ENCODE measurements at places on chromosomes 6 and 20. TPM values are rescaled to one million over a fixed set of nuclear protein-coding genes. Genes with fewer than 3 reads are reported as not detected.
A peak's percentile ranks its signal among the peaks of the same experiment; 100 is the strongest.

DNA sequence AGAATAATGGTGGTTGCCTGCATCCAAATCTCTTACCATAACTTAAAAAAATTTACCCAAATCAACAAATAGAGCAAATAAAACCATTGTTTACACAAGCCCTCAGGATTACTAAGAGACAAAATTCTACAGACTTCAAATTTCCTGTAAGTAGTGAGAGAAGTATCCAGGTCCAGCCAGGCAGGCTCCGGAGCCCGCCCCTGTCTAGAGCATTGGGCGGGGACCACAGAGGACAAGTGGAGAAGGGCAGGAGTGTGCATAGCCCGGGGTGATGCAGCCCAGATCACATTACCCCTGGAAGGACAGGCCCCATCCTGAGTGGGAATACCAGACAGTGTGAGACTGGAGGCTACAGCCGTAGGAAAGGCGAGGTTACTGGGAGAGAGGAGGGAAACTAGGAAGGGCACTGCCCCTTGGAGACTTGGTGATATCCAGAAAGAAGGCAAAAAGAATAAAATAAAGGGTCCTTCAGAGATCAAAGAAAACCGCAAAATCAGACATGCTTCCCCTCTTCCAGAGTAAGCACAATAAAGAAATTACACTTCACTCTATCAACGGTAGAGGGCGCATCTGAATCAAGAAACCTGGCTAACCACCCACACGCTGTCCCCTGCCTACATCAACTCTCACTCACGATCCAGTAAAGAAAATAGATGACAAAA is 26.6 kb downstream of the RIN2 start:
- no peaks in the 10 kb centered on the region for H3K36me3 ChIP-seq
- peaks cover 20% of the 10 kb centered on the region for H3K4me1 ChIP-seq
- peak overlapping the region; percentile 12 for H3K27ac ChIP-seq

DNA sequence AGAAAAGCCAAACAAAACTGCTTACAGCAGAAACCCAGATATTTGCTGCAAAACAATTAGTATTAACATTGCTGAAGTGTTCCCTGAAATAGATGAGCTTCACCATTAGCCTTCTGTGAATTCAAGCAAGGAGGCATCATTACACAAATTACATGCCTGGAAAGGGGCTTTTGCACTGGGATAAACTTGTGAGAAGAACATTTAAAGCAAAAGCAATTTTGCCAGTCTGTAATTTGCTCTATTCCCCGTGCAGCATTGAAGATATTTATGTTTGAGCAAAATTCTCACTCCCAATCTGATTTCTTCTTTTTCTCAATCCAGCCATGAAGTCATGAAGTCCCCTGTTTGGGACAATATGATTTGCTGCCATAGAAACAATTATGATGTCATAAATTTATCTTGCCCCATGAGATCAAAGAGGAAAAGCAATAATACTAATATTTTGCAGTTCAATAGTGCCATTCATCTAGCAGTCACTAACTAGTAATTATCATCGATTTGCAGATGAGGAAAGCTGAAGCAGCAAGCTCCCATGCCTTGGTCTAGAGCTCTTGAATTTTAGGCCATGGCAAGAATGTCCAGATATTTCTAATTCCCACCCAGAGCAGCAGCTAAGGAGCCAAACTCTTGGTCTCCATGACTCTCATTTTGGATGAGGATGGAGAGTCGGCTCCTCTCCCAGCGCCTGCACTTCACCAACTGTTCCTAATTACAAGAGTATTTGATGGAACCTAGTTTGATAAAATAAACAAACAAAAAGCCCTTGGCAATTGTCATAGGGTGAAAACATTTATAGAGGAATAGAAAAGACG is 49.5 kb upstream of the CCN6 start:
- DNase-seq = no peak
- H3K27me3 ChIP-seq = no peaks in the 10 kb centered on the region
- no peaks in the 10 kb centered on the region for H3K4me1 ChIP-seq

DNA sequence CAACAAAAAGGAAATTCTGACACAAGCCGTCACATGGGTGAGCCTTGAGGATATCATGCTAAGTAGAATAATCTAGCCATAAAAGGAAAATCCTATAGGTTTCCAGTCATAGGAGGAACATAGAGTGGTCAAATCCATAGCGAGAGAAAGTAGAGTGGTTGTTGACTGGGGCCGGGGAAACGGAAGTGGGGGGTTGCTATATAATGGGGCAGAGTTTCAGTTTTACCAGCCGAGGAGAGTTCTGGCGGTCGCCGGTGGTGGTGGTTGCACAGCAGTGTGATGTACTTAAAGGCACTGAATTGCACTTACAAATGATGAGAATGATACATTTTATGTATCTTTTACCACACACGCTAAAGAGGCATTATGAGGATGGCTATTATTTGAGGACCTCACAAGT is 4.9 kb downstream of the GPR31 start:
- no peaks in the 10 kb centered on the region for H3K27me3 ChIP-seq
- no peaks in the 10 kb centered on the region for H3K36me3 ChIP-seq
- no peak overlapping the region for H3K4me3 ChIP-seq
- H3K4me1 ChIP-seq = no peaks in the 10 kb centered on the region
- DNase-seq = no peak

DNA sequence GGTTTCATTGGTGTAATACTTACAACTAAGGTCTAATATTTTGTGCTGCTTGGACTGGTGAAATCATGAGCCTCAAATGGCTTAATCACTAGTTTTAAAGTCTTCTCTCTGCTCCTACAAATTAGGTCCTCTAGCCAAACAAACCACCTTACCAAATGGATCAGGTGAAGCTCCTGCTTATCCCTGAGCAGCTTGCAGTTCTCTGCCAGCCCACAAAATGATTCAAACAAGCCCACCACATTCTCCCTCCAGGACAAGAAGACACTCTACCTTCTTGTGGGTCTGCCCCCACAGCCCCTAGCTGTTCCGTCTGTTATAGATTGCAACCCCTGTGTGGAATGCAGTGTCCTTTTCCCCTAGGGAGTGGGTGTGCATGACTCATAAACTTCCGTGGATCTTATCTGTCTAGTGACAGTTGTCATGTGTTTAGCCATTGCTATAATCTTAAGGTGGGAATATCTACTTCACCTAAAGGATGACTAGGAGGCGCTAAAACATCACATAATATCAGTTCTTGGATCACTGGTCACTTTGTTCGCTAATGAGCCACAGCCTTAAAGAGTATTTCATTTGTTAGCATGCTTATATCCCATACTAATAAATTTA is 940.5 kb upstream of the MANEA start:
- H3K36me3 ChIP-seq = no peaks in the 10 kb centered on the region
- no peak overlapping the region for H3K27ac ChIP-seq
- H3K4me3 ChIP-seq = no peak overlapping the region
- DNase-seq = no peak
- no peaks in the 10 kb centered on the region for H3K27me3 ChIP-seq
- H3K4me1 ChIP-seq = no peaks in the 10 kb centered on the region

DNA sequence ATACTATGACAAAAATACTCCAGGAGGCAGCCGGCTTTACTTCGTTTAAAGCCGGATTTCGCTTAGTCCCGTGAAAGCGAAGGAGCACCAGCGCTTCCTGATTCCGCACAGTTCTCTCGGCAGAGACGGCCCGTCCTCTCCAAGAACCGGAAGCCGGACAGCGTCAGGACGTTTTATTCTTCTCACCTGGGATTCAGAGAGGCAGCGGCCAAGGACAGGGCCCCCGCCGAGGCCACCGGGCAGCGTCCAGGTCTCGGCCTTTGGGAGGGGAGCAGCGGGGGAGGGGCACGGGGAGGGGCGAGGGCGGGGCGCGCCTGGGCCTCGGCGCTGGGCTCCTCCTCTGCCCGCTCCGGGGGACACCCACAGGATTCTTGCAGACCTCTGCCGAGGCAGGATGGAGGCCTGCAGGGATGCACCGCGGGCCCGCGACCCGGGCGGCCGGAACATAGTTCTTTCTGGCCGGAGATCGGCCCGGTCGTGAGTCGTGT is 2.8 kb upstream of the DIDO1 start:
- no peaks in the 10 kb centered on the region for H3K27me3 ChIP-seq
- peak overlapping the region; percentile 65 for H3K4me3 ChIP-seq
- DNase-seq = no peak

DNA sequence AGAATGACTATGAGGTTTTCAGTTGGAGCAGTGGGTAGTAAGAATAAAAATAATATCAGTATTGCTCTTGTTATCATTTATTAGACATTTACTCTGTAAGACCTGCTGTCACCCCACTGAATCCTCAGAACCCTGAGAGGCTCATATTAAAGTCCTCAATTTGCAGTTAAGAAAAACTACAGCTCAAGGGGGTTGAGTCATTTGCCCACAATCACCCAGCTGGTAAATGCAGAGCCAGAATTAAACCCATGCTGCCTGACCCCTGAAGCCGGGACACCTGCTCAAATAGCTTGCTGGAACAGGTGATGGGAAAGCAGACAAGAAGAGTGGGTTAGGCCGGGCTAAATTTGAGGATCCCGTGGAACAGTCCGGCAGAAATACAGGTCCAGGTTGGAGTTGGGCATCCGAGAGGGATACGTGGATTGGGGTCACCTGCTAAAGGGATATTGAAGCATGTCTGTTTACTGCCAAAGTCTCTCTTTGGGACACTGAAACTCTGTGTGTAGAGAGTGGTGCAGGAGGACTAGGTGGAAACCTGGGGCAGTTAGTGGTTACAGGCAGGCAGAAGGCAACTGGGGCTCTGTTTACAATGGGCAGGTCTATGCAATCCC is 344.1 kb downstream of the CDC5L start:
- H3K36me3 ChIP-seq = no peaks in the 10 kb centered on the region
- no peak overlapping the region for H3K4me3 ChIP-seq
- H3K27ac ChIP-seq = no peak overlapping the region
- no peak for DNase-seq

Gene PTCRA
- not detected for total RNA-seq

Gene OR2H2
- not detected for total RNA-seq

Gene OXT
- total RNA-seq = not detected

DNA sequence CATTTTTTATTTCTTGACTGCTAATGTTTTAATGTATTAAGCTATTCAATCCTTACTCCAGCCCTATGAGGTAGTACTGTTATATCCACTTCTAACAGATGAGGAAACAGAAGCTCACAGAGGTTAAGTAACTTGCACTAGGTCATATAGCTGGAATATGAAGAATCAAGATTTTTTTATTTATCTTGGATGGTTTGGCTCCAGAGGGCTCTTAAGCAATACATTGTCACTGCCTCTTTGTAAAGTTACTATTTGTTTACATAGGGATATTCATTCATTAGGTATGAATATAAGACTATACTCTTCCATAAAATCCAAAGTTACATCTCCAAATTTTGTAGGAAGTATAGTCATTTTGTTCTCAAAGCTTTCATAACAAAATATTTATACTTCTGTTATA is 113.8 kb downstream of the LAMP5 start:
- H3K27me3 ChIP-seq = no peaks in the 10 kb centered on the region
- DNase-seq = no peak
- no peaks in the 10 kb centered on the region for H3K4me1 ChIP-seq

Gene ADGRF5
- 29.6 TPM for total RNA-seq

- no peaks in the 10 kb centered on the region for H3K36me3 ChIP-seq
- H3K4me1 ChIP-seq = peaks cover 21% of the 10 kb centered on the region
- H3K27ac ChIP-seq = peak overlapping the region; percentile 80
Measured at GRCh38 chr6:148888856-148889255, 142.0 kb downstream of the UST start.

DNA sequence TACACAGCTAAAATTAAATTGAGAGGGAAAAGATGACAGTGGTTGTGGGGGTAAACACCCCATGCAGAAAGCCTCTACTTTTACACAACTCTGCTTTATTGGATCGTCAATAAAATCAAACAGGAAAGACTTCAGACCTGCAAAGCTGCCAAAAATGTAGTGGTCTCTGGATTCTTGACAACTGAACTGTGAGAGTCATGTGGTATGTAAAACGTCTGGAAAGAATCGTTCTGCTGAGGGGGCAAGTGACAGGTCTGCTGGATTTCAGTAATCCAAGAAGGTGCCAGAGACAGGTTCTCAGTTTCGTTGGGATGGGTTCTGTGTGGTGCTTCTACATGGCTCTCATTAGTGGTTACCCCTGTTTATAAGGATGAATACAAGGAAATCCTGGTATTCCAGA is 63.3 kb downstream of the TSPYL4 start:
- H3K27ac ChIP-seq = no peak overlapping the region
- H3K4me3 ChIP-seq = no peak overlapping the region
- no peaks in the 10 kb centered on the region for H3K27me3 ChIP-seq
- H3K36me3 ChIP-seq = no peaks in the 10 kb centered on the region
- DNase-seq = no peak

DNA sequence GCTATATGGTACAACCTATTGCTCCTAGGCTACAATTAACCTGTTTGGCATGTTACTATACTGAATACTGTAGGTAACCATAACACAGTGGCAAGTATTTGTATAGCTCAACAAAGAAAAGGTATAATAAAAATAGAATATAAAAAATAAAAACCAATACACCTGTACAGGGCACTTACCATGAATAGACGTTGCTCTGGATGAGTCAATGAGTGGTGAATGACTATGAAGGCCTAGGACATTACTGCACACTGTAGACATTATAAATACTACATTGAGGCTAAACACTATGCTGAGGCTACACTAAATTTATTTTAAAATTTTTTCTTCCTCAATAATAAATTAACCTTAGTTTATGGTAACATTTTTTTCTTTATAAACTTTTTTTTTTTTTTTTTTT is 18.6 kb downstream of the ELOVL5 start:
- no peak overlapping the region for H3K27ac ChIP-seq
- peaks cover 28% of the 10 kb centered on the region for H3K4me1 ChIP-seq
- DNase-seq = no peak
- no peaks in the 10 kb centered on the region for H3K36me3 ChIP-seq
- no peak overlapping the region for H3K4me3 ChIP-seq

GRCh38 chr6:109292420-109292819 is 89.8 kb downstream of the CD164 start:
- H3K27ac ChIP-seq = no peak overlapping the region
- peaks cover 4% of the 10 kb centered on the region for H3K4me1 ChIP-seq
- no peaks in the 10 kb centered on the region for H3K27me3 ChIP-seq

DNA sequence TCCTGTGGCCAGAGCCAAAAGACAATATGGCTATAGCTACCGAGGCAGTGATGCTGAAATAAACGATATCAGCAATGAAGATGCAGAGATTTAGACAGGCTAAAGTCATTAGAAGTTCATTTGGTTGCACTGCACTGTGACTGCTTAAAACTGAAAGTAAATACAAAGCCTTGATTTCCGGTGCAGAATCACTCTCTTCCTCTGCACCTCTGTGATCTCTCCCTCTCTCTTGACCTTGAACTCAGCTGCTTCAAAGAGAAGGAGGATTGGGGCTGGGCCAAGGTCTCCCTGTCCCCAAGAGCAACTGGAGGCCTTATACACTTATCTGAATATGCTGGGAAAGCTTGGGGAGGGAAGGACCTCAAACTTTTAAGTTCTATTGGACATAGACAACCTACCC is 34.6 kb upstream of the SPACA1 start:
- no peaks in the 10 kb centered on the region for H3K4me1 ChIP-seq
- no peak overlapping the region for H3K27ac ChIP-seq
- H3K27me3 ChIP-seq = no peaks in the 10 kb centered on the region

All from ascending aorta (tissue), 2 donors.